GM12864 (cell line): ENCODE measurements at places on chromosomes 3 and 15.

- peak; percentile 67 for DNase-seq
These were observed 62.1 kb upstream of the XCR1 start for GRCh38 chr3:46089237-46090011.

GRCh38 chr3:32794487-32795308, 23.1 kb upstream of the TRIM71 start:
- DNase-seq = no peak

DNA sequence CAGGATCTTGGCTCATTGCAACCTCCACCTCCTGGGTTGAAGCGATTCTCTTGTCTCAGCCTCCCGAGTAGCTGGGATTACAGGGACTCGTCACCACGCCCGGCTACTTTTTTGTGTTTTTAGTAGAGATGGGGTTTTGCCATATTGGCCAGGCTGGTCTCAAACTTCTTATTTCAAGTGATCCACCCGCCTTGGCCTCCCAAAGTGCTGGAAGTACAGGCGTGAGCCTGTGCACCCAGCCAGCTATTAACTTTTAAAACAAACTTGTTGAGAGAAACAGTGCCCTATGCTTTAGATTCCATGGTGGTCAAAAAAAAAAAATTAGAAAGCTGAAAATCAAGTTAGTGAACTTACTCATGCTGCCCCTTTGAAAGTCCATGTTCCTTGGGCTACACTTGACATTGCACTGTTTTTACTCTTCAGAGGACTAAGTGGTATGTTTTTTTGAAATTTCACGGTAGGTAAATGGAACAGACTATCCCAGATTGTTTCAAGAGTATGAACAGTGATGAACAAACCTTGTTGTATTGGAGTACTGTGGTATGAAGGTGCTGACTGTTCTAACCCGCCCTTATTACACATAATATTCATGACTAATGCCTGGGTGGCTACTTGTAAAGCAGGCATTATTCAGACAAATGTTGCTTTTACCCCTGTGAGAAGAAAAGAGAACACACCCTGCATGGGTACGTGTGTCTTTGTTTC, 206.9 kb downstream of the KLHL25 start:
- no peak for DNase-seq

DNA sequence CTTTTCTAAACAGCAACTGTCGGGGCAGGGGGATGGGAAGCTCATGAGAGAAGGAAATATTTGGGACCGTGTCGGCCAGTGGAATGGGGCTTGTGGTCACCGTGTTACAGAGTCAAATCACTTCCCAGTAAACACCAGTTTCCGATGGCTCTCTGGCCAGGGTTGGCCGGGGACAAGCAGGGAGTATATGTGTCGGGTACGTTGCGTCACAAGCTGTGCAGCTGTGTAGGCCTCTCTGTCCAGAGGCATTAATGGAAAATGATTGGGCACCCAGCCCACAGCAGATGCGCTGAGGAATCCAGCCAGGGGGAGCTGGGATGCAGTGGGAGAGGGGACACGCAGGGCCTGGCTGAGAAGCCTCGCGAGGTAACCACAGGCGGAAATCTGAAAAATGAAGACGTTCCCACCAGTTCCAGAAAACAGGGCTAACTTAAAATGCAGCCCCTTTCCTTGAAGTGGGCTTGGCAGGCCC, 15.8 kb upstream of the ALDH1A3 start:
- DNase-seq = no peak

DNA sequence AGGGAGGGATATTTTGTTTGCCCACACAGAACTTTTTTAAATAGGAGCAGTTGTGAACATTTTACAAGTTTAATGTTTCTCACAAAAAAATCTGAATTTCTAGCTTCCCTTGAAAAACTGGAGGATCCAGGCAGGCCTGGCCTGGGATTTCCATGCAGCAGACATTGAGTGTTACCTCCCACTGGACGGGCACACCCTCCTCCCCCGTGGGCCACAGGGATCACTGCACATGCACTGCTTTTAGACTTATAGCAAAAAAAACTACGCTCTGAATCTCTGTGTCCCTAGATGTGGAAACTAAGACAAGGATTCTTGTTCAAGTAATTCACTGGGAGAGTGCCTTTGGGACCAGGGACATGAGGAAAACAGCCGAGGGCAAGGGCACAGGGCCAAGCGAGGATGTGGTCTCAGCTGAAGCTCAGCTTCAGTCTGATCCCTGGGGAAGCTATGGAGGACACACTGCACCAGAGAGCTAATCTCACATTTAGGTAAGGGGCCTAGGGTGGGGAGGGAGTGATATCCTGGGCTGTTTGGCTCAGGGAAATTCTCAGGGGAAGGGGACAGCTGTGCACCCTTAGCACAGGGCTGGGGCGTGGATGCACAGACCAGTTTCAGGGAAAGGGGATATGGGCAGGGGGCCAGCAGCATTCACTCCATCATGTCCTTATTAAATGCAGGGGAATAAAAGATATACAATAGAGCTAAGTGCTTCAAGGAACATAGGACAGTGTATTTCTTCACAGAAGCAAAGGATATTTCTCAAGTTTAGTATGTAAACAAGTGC, 46.0 kb downstream of the FSIP1 start:
- DNase-seq = no peak

DNA sequence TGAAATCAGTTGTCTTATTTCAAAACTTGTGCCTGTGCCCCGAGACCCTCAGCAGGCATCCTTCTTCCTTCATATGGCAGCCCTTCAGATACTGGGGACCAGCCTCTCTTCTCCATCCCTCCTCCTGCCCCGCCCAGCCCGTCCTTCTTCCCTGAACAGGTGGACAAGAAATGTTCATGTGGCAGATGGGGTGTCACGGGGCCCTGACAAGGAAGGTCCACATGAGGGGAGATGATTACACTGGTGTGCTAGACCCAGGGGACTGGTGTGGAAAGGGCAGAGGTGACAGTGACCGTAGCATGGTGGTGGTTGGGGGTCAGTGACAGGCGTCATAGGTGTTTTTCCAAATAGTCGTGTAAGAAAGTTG, 150.9 kb downstream of the CHDH start:
- no peak for DNase-seq

GRCh38 chr15:95266451-95267061, 1035.2 kb downstream of the MCTP2 start:
- no peak for DNase-seq

DNA sequence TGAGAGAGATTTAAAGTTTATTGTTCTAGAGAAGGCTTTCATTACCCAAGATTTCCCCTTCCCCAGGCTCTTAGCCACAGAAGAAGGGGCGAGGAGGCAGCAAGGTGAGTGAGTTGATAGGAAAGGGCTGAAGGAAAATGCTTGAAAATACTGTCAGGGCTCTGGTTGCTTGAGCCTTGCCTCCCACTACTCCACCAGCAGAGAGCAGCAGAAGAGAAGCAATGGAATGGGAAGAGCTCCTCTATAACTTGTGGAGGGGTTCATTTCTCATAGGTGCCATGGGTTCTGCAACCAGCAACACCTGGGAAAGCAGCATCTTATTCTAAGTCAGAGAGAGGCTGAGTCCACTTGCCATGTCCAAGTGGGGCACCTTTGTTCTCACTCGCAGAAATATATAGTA, 184.0 kb upstream of the CNTN6 start:
- DNase-seq = no peak

- no peak for DNase-seq
These were observed 64.4 kb downstream of the GTPBP8 start for GRCh38 chr3:113055201-113055600.

- DNase-seq = no peak
These were observed 45.8 kb downstream of the ALDH1A2 start for GRCh38 chr15:58019503-58020376.

- DNase-seq = no peak
These were observed 19.6 kb downstream of the CSRNP1 start for GRCh38 chr3:39133822-39134221.

- no peak for DNase-seq
These were observed 70.7 kb downstream of the DCLK3 start for GRCh38 chr3:36693670-36694069.

DNA sequence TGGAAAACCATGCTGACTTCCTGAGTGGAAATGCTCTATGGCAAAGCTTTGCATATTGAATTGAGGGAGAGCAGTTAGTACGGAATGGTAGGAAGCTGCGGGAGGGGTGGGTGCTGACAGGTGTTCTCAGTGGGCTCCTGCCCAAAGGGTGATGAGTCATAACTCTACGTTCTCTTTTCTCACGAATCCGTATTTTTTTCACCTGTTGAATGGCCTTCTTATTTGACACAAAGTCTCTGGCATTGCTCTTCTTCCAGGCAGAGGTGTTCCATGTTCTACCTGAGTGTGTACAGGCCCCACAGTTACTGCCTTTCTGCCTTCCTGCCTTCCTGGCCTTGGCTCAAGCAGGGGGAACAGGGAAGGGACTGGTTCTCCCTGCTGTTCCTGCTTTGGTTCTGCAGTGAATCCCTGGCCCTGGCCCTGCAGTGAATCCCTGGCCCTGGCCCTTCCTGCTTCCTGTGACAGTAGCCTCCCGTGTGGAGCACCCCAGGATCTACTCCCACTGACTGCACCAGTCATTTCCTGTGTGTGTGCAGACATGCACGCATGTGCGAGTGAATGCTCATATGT, 31.9 kb downstream of the TRAK1 start:
- no peak for DNase-seq

GRCh38 chr3:186930641-186931531, 560 bp downstream of the ST6GAL1 start:
- DNase-seq = peak; percentile 72

DNA sequence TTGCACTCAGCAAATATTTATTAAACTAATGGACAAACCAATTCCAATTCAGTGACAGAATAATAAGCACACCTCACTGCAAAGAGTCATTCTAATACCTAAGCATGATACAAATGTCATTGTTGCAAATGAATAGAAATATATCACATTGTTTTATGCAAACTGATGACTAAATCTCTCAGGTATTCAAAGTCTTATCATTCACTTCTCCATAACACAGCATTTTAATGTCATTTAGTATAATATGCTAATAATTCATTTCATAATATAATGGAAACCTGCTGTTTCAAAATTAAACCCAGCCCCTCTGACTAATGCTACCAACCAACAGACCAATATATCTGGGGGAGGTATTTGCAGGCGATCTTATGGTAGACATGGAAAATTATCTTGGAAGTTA, 71.8 kb downstream of the FGF7 start:
- DNase-seq = no peak

DNA sequence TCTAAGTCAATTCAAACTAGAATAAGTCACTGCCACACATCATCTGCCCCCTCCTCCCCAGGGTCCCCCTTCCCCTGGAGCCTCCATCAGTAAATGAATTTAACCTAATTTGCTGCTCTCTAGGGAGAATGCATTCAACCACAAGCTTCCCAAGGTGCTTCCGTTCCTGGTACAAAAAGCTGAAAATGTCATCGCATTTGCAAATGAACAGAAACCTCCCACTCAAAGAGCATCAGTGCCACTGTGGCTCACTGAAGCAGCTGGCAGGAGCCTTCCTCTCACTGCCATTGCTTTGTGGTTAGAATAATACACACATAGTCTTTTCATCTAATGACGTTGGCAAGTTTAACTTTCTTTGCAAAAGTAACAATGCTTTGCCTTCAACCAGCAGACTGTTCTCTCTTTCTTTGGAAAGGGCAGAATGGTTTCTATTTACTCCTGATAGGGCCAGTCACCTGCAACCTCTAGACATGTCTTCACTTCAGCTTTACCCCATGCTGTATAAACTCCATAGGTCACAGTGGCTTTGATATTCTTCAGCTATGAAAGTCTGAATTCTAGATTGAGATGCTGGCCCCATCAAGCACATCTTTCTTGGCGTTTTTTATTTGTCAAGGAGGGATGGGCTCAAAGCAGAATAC, 238.1 kb downstream of the CPNE4 start:
- peak; percentile 22 for DNase-seq

GRCh38 chr3:14503033-14503705, 37.0 kb downstream of the GRIP2 start:
- DNase-seq = no peak

DNA sequence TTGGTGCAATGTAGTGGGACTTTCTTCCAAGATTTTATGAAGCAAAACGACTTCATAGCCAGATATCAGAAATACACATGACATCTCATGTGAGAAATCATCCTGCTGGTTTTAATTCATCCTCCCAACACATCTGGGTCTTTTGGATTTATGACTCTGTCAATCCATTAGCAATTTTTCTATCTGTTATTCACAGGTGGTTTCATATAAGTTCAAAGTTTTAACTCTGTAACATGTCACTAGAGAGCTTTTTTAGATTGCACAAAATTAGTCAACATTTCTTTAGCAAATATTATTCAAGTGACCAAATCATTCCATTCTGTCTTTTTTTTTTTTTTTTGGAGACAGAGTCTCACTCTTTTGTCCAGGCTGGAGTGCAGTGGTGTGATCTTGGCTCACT, 30.4 kb downstream of the SQOR start:
- no peak for DNase-seq

DNA sequence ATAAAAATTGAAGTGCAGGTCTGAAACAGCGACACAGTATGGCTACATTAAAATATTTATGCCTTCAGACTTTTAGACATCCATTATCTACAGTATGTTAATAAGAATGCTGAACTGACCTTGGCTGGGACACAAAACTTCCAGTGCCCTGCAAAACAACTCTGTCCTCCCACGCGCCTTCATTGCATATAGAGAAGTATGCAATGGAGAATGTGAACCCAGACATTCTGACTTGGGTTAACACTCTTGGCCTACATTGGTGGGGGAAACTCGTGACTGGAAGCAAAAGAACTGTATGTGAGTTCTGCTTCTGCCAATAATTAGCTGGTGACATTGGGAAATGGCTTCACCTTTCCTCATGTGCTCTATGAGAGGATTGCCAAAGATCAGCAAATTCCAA, 110.5 kb upstream of the SLC24A5 start:
- no peak for DNase-seq

DNA sequence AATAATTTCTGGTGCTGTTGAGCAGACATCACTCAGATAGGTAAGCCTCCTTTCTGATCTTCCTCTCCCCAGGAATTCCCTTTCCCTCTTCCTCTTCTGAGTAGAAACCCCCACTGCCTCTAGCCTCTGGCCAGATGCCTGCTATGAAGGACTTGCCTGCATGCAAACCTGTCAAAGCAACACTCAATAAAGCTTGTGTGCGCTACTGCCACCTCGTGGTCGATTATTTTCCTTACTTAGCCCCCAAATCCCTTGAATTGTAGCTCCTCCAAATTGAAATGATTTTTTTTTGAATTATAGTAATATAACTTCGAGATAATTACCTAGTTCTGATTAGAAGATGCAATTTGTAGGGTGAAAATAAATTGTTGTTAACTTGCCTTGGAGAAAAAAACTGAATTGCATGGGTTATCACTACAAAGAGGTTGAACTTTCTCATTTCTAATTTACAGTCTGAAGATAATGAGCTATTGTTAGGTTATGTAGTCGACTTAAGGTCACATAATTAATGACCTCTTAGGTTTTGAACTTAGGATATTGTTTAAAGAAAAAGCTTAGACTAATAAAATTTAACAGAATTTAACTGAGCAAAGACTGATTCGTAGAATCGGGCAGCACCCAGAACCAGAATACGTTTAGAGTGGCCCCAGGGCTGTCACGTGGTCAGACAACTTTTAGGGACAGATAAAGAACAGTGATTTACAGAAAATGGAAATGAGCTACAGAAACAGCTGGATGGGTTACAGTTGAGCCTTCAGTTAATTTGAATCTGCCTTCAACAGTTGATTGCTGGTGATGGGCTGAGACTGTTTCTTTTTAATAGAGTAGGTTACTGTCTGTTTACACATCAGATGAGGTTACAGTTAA, 269.3 kb downstream of the ARPP21 start:
- peak; percentile 26 for DNase-seq
